ENCODE measurements at places on chromosomes 5 and 9.

GRCh38 chr9:36162211-36162738 lies 6.9 kb upstream of the CCIN start:
- DNase-seq = no peak

GRCh38 chr5:43664501-43665040 lies 61.6 kb downstream of the NNT start:
- DNase-seq = no peak

- DNase-seq = no peak
These were observed 93.4 kb downstream of the OSTF1 start for GRCh38 chr9:75181750-75182149.

GRCh38 chr5:86880344-86880743 lies 262.6 kb downstream of the COX7C start:
- no peak for DNase-seq

GRCh38 chr9:2119566-2119965 lies 104.4 kb downstream of the SMARCA2 start:
- no peak for DNase-seq

GRCh38 chr5:103364074-103364473 lies 105.5 kb downstream of the MACIR start:
- no peak for DNase-seq

DNA sequence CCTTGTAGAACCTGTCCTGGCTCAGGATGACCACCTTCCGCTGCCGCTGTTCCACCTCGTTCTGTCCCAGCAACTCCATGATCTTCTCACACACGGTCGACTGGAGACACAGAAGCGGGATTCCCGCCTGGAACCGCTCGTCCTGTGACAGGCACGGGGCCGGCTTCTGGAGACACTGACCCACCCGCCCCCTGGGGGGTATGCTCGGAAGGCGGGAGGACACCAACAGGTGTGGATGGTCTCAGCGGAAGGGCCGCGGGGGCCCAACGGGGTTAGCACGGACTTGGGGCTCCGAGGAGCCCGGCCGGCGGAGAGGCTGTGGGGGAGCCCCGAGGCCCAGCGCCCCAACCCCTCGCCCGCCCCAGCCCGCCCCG lies 530 bp downstream of the UCK1 start:
- no peak for DNase-seq

- no peak for DNase-seq
These were observed 39.9 kb downstream of the WDR36 start for GRCh38 chr5:111132076-111132475.

- DNase-seq = no peak
These were observed 145.5 kb downstream of the DCP2 start for GRCh38 chr5:113122053-113122452.

DNA sequence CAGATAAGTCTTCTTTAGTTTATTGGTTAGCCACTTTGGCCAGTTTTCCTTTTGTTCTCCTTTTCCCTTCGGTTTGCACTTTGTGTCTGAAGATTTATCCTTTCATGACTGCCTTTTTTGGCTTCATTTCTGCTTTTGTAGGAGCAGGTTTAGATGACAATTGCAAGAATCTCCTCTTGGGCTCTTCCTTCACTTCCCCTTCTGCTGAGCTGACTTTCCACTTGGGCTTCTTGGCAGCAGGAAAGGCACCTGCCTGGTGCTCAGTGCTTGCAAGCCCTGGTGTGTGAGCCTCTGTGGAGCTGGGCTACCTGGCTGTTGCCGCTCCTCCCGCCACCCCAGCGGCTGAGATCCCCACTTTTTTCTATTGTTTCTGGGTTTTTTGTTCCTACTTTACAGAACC lies 7.3 kb downstream of the CCDC112 start:
- no peak for DNase-seq

- no peak for DNase-seq
These were observed 40.5 kb downstream of the CDO1 start for GRCh38 chr5:115775999-115776398.

GRCh38 chr9:135076876-135077430 lies 10.5 kb upstream of the OLFM1 start:
- DNase-seq = no peak

- no peak for DNase-seq
These were observed 141.0 kb downstream of the MEF2C start for GRCh38 chr5:88741964-88742363.

DNA sequence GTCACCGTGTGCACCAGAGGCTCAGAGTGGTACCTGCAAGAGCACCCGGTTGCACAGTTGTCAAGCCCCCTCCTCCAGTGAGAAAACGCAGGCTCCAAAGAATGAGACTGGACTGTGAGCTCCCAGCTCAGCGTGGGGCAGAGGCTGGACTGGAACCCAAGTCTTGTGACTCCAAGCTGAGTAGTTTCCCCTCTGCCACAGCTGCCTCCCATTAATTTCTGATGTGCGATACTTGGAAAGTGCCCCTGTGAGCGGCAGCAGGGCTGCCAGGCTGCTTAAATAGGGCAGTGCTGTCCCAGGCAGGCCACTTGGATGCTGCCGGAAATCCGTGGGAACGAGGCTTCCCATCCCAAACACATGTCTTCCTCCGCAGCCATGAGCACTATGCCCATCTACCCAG lies 62.2 kb upstream of the ANGPTL2 start:
- no peak for DNase-seq

DNA sequence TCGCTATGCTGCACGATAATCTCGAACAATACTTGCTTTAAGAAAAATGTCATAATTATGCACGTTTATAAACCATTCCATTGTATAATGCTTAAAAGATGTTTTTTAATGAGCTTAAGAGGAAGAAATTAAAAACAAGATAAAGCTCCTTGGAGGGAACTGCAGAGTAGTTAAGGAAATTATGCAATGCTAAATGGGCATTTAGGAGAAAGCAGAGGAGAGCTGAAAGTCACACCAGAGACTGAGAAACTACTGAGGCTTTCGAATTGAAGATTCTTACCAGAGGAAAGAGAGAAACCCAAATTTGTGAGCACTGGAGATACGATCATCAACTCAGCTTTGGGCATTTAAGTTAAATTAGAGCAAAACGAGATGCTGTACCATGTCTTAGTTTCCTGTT lies 119.4 kb downstream of the CDH10 start:
- no peak for DNase-seq

DNA sequence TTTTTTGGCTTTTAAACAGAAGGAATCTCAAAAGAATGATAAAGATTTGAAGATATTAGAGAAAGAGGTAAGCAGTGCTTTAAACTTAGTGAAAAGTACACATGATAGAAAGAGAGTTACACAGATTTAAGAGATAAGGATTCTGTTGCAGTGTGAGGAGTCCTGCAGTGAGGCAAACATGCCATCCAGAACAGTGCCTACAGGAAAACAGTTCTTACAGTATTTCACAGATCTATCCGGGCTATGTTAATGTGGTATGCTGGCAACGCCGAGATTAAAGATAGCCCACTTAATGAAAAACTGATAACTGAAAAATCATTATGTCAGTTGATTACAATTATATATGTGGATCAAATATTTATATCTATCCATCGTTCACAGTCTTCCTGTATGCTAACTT lies 7.2 kb downstream of the HMMR start:
- DNase-seq = no peak

- DNase-seq = no peak
These were observed 91.8 kb upstream of the ZNF366 start for GRCh38 chr5:72599065-72599433.

GRCh38 chr5:31901807-31902530 lies 263.0 kb downstream of the PDZD2 start:
- DNase-seq = no peak

GRCh38 chr9:8779478-8779877 lies 979.9 kb upstream of the DMAC1 start:
- no peak for DNase-seq

DNA sequence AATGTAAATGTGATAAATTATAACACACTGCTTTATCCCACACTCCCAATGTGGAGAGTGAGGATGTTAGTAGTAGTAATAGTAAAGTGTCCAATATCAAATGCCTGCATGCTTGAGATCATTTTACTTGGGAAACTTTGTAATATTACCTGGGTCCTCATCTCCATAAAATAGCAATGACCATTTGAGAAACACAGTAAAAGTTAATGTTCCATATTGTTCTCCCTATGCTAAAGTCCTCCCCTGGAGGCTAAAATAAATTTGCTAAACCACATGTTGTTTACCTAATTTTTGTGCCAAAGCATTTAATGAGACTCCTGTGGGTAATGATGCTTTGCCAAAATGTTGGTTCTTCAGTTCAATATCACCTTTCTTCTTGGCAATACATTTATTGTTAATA lies 291.2 kb downstream of the CDH10 start:
- DNase-seq = no peak

DNA sequence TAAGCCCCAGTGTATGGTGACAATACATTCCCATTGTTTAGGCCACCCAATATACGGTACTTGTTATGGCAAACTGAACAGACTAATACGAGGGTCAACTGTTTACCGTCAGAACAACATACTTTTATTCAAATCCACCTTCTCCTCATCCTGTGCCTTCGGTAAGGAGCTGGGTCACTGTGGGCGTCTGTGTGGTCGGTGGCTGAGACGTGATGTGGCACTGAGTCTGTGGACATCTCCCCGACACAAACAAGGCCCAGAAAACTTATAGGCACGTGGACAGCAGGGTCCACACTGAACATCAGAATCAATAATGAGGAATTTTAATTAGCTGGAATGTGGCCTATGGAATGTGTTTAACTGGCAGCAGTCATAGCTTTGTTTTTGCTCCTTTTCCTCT lies 154.3 kb upstream of the IRX2 start:
- no peak for DNase-seq

- no peak for DNase-seq
These were observed 24.2 kb downstream of the SLC1A1 start for GRCh38 chr9:4514252-4515128.

DNA sequence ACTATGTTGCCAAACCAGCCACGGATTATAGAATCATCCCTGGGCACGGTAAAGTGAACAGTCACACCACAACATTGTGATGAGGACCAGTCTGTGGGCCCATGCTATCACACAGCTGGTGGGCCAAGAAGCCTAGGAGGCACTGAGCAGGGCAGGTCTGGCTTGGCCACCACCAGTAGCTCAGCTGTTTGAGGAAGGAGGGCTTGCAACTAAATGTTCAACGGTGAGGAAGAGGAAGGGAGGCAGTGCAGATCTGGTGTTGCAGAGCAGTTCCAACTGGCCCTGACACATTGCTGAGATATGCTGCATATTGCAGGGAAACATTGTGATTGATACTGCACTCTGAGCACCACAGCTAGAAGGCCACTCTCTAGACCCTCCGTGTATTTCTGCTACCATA lies 77.9 kb upstream of the ATG10 start:
- DNase-seq = no peak

GRCh38 chr9:98801561-98801960 lies 5.2 kb upstream of the ANKS6 start:
- no peak for DNase-seq

GRCh38 chr9:5493679-5494511 lies 16.4 kb upstream of the PDCD1LG2 start:
- no peak for DNase-seq

DNA sequence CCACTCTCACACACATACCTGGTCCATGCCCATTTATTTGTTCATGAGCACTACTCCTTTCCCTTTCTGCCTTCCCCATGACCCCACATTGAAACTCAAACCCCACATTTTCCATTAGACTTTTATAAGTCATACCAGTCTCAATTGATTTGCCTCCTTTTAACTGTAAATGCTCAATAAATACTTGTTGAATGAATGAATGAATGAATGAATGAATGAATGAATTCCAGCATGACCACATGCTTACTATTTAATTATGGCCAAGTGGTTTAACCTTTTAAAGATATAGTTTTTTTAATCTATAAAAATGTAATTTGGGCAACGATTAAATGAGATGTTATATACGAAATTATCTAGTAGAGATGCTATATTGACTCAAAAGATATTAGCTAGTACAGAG lies 54.1 kb upstream of the GRAMD2B start:
- DNase-seq = no peak

GRCh38 chr9:114081441-114082016 lies 3.4 kb upstream of the AMBP start:
- DNase-seq = no peak

- DNase-seq = no peak
These were observed 385.3 kb downstream of the PRELID2 start for GRCh38 chr5:145449794-145450193.

DNA sequence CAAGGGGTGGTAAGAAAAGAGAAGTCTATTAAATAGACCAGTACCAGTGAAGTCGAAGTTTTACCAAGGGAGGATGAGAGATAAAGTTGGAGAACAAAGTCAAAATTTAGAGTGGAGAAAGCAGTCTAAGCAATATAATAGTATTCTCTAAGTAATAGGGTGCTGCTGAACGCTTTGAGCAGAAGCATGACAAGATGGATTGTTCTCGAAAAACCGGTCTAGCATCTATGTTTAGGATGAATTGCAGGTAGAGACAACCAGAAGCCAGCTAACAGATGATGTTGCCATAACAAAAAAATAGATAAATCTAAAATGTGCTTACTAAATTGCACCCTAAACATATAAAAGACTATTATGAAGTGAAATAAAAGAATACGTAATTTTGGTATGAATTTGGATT lies 237.0 kb downstream of the PRELID2 start:
- DNase-seq = no peak

GRCh38 chr5:440401-441201 lies 2.4 kb upstream of the EXOC3 start:
- no peak for DNase-seq

DNA sequence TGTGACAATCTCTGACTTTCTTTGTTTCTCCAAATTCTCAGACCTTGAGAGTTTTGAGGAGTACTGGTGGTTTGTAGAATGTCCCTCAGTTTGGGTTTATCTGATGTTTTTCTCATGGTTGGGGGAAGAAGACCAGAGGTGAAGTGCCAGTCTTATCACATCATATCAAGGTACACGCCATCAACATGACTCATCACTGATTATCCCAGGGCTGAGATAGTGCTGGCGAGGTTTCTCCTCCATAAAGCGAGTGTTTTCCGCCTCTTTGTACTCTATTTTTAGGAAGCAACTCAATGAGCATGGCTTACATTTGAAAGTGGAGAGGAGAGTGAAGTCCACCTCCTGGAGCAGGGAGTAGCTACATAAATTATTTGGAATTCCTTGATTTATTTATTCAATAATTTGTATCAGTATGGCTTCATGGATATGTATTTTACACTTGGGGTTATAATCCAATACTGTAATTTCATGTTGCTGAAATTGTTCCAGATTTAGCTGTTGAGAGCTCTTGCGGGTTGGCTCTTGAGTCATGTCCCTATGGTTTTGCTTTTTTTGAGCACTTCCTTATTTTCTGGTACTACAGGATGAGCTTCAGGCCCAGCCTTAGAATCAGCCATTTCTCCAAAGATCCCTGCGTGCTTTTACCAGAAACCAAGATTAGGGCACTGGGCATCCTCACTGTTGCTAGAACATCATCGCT lies 23.9 kb downstream of the DCANP1 start:
- DNase-seq = no peak

GRCh38 chr5:40909264-40909663 lies at the start of gene C7:
TSS of gene C7 (plus strand) at chr5:40909497. CDS start at chr5:40909611, 114 bp downstream.
- DNase-seq = no peak

DNA sequence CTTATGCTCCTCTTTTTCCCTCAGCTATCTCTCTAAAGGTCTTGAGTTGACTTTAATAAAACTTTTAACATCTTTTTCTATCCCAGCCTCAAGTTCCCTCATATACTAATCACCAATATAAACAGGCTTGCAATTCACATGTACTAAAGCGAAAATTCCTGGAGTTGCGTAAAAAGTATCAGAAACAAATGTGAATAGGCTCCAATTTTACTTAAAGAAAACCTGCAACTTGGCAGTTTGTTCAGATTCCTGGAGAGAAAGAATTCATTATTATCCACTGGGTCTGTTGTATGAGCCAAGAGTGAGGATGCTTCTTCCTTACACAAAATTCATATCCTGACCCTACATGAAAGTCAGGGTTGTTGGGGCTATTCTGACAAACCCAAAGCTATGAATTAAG lies 384.2 kb downstream of the DTWD2 start:
- DNase-seq = no peak
